Posterior vena cava (tissue), 2 donors: ENCODE measurements at places on chromosomes 5 and 9. TPM values are rescaled to one million over a fixed set of nuclear protein-coding genes. Genes with fewer than 3 reads are reported as not detected.

Gene ADAMTS16
- 0.74 TPM for total RNA-seq

Gene PCDHB5
- 3.1 TPM for total RNA-seq

Gene NOL8
- 30.6 TPM for total RNA-seq

Gene BTNL9
- total RNA-seq: 22.6 TPM

Gene FBP2
- total RNA-seq: not detected
